Activated CD4-positive, alpha-beta T cell treated with anti-CD3 and anti-CD28 coated beads for 1 hour (primary cell): ENCODE measurements at places on chromosomes 5 and 9.

DNA sequence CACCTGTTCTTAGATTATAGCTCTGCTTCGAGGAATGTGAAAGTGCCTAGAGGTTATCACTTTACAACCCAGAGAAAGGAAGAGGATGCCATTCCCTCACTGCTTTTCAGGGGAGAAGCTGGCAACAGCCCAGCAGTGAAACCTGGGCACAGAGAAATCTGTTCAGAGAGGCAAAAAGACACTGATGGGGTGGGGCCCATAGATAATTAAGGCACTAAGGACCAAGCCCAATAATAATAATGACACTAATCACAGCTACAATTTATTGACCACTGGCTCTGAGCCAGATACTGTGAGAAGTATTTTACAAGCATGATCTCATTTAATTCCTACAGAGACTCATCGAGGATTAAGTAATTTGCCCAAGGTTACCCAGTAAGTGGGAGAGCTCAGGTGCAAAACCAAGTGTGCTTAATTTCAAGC is 168.3 kb downstream of the PIK3R1 start:
- no peak for DNase-seq

- DNase-seq = no peak
These were observed 26.0 kb downstream of the TPD52L3 start for GRCh38 chr9:6354072-6354686.

DNA sequence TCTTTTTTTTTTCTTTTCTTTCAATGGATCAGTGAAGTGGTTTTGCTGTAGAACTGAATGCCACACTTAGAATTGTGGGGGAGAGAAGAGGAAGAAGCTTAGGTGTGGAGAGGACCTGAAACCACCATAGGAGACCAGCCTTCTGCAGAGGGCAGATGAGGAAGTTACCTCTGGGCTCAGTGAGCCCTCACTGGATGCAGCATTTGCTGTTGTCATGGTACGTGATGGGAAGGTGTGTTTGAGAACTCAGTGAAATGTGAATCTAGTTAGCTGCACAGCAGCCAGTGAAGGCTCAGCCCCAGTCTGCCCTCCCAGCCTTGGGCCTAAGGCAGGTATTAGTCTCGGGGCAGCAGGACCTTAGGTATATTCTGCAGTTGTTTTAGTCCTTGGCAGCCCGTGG is 17.5 kb downstream of the CYFIP2 start:
- no peak for DNase-seq

- no peak for DNase-seq
These were observed 32.6 kb upstream of the SPTLC1 start for GRCh38 chr9:92147852-92148180.

GRCh38 chr5:5613261-5613990 is 190.9 kb downstream of the ICE1 start:
- no peak for DNase-seq

- no peak for DNase-seq
These were observed 54.7 kb downstream of the NAA35 start for GRCh38 chr9:85995599-85995998.

DNA sequence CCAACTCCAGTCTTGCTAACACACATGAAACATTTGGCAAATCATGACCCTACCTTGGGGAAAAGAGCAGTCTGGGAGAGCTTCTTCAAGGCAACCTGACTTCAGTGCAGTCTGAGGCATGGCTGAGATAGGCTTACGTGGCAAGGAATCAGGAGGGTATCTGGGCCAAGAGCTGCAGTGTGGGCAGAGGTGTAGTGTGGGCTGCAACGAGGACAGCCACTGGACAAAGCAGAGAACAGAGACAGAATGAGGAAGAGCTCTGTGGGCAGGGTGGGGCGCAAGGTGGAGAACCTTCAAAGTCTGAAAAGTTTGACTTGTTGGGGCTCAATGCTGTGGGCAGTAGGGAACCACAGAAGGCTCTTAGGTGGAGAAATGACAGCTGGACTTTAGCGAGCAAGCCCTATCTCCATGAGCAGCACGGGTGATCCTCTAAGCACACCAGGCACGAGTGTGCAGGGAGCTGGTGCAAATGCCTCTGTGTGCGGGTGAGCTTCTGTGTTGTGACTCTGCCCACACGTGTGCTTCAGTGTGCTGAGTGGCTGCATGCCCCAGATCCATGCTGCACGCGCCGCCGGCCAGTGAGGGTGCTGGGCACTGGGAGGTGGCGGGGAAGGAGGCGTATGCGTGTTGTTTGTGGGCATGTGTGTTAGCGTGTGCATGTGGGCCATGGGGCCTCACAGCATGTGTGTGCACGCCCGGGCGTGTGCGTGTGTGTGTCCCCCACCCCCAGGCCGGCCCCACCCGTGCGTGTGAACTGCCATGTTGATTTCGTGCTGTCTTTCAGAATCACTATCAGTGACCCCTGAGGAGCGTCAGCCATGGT is 23.3 kb downstream of the GOLGA2 start:
- DNase-seq = no peak

DNA sequence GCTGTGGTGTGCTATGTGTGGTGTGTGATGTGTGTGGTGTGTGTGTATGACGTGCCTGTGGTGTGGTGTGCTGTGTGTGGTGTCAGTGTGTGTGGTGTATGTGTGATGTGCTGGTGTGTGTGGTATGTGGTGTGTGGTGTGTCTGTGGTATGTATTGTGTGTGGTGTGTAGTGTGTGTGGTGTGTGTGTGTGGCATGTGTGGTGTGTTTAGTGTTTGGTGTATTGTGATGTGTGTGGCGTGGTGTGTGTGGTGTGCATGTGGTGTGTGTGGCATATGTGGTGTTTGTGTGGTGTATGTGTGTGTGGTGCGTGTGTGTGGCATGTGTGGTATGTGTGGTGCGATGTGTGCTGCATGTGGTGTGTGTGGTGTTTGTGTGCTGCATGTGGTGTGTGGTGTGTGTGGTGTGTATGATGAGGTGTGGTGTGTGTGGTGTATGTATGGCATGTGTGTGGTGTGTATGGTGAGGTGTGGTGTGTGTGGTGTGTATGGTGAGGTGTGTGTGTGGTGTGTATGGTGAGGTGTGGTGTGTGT is 18.3 kb upstream of the RNU6ATAC start:
- DNase-seq = no peak

- no peak for DNase-seq
These were observed 35.9 kb upstream of the PTGS1 start for GRCh38 chr9:122334916-122335315.

DNA sequence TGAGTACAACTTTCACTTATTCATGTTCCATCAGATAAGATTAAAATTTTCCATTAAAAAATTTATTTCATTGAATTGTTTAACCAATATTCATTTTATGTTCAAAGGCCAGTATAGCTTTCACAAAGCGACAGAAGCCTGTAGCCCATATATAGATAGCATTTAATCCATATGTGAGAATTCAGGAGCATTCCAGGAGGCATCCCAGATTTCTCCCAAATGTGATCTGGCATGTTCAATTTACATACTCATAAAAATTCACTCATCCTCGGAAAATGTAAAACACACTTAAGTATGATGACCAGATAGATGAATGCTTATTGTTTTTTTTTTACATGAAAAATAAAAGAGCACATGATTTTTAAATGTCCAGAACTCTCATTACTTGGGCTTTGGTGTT is 141.9 kb downstream of the MAPKAP1 start:
- no peak for DNase-seq

GRCh38 chr5:131224387-131225201 is 39.3 kb upstream of the CDC42SE2 start:
- DNase-seq = no peak

- no peak for DNase-seq
These were observed 37.3 kb upstream of the EGFL7 start for GRCh38 chr9:136625101-136626065.

GRCh38 chr5:127673117-127673800 is 24.4 kb downstream of the CTXN3 start:
- DNase-seq = no peak

GRCh38 chr9:100167176-100167575 is 68.1 kb downstream of the INVS start:
- no peak for DNase-seq

GRCh38 chr9:33472881-33473615 is 676 bp downstream of the NOL6 start:
- no peak for DNase-seq

GRCh38 chr9:130948266-130948665 is 9.2 kb upstream of the FIBCD1 start:
- DNase-seq = no peak

GRCh38 chr9:135073081-135073740 is 14.3 kb upstream of the OLFM1 start:
- DNase-seq = no peak

DNA sequence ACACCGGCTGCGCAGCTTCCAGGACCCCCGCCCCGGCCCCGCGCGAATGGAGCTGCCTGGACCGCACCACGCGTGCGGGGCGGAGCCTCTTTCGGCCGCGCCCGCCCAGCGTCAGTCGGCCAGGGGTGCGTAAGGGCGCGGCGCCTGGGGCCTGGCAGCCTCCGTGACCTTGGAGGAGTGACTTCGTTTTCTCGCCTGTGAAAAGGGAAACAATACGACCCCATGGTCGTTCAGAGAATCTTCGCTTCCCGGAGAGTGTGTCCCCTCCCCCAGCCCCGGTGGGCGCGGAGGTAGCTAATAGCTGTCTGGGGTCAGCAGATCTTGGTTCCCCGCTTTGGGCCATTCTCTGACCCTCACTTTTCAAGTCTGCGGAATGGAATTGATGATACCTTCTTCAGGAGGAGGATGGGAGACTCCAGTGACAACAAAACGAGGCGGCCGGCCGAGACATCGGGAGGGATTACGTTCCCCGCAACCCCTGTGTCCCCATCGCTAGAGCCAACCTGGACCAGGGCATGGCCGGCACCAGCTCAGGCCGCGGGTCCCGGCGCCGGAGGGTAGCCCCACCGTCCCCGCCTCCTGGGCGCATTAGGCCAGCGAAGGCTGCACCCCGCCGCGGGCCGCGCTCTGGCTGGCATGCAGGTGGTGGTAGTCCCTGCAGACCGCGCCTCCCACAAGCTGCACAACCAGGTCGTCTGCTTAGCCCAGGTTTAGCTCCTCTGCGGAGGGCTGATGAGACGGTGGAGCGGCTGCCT is 5.5 kb upstream of the CDHR2 start:
- DNase-seq = peak; percentile 55

DNA sequence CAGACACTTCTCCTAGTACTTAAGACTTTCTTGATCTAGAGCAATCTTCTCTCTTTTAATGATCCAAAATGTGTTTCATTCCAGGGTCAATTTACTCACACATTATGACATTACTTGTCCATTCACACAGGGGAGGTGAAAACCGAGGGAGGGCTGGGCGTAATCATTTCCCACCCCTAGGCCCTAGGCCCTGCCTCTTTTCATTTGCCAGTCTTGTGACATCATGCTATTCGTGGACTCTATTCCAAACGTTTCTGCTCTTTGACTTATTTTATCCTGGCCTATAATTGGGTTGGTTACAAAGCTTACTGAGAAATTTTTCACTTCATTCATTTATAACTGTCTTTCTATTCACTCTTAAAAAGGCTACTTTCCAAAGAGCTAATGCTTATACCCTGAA is 2.4 kb downstream of the DCAF12 start:
- no peak for DNase-seq

GRCh38 chr9:5708414-5708813 is 79.5 kb downstream of the RIC1 start:
- DNase-seq = no peak

DNA sequence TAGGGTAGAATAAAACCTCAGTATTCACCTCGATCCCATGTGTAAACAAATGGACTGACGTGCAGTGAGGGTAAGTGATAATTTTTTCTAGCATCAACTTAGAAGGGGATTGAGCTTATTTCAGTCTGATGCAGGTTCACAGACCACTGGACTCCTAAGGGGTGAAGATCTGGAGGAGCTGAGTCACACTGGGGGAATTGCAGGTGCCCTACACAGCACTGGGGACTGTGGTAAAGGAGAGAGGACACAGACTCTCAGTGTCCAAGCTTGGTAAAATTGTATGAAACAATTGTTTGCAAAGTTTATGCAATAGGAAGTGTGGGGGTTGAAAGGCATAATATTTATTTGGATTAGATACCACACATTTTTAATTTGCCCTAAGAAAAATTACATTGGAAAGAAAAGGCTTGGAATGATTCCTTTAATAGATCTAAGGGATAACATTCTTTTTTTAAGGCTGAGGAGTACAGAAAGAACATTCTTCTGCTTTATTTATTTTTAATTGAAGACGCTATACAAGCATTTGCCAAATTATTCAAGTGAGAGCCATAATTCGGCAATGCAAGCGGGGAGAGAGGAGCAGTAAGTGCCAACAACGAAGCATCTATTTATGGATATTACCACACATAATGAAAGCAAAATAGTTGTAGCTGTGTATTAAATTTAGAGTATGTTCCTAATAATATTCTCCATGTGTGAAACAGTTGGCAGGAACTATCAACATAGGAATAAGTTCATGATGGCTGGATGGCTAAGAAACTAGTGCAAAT is 766.9 kb upstream of the ADAMTS16 start:
- no peak for DNase-seq

DNA sequence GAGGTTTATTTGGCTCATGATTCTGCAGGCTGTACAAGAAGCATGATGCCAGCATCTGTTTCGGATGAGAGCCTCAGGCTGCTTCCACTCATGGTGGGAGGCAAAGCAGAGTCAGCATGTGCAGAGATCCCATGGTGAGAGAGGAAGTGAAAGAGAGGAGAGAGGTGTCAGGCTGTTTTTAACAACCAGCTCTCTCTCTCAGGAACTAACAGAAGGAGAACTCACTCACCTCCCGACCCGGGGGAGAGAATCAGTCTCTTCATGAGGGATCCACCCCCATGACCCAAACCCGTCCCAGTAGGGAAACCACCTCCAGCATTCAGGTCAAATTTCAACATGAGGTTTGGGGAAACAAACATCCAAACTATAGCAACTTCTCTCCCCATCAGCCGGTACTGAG is 187.7 kb downstream of the ENC1 start:
- DNase-seq = no peak

GRCh38 chr5:77224672-77225355 is 14.3 kb downstream of the PDE8B start:
- DNase-seq = no peak

- DNase-seq = no peak
These were observed 52.3 kb upstream of the MOCS2 start for GRCh38 chr5:53161876-53162275.

DNA sequence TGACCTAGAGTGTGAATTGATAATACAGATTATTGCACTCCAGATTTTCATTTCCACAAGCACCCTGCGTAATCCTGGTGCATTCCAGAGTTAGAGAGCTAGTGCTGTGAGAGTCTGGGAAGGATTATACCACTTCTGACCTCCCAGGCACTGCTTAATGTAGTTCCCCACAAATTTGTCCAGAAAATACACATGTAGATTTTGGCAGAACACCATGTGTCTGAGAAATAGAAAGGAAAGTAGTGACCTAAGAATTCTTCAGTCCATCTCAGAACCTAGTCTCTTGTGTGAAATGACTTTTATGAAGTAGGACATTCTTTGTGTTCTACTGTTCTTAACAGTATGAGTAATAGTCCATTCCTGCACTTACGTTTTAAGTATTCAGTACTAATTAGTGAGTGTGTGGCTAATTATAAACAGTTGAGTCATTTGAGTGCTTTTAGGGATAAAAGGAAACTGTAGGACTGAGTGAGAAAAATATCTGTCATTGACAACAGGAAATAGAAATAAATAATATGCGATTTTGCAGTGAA is 27.8 kb upstream of the PTPDC1 start:
- DNase-seq = no peak

DNA sequence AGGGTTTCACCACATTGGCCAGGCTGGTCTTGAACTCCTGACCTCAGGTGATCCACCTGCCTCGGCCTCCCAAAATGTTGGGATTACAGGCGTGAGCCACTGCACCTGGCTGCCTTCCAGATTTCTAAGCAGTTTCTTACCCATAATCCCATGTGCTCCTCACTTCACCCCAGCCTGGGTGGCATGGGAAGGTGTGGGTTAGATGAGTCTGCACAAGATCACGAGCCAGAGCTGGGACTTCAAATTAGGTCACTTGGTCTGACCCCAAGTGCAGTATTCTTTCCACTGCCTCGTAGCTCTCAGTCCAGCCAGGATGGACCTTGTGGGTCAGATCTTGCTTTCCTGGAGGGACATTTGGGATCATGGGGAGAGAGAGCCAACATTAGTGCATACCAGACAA is 37.5 kb upstream of the STRBP start:
- no peak for DNase-seq
